ENCODE measurements at places on chromosomes 3 and 15.

GRCh38 chr15:65551183-65551582 lies 20.9 kb downstream of the HACD3 start:
- DNase-seq: no peak

DNA sequence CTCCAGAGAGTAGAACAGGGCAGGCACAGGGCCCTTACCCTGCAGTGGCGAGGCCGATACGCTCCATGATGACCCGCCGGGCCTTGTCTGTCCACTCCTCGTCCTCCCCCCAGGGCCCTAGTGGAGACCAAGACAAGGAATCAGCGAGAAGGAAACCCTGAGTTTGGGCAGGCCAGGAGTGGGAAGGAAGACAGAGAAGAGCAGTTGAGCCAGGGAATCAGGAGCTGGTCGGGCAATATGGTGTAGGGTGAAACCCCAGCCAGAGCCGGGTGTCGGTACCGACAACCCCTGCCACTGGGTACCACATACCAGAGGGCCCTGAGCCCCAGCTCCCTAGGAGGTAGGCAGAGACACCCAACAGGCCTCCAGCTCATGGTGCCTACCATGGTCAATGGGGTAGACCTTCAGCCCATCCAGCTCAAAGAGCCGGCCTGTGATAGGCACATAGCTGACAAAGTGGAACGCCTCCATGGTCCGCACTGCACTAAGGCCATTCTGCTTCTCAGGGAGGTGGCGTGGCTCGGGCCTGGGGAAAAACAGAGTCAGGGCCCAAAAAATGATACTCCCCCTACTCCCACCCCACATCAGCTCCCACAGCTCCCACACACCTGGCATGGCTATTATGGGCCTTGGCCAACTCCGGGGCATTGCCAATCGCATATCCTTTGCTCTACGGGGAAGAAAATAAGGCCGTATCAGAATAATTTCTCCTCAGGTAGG lies 38.0 kb downstream of the SEMA3G start:
- no peak for DNase-seq

DNA sequence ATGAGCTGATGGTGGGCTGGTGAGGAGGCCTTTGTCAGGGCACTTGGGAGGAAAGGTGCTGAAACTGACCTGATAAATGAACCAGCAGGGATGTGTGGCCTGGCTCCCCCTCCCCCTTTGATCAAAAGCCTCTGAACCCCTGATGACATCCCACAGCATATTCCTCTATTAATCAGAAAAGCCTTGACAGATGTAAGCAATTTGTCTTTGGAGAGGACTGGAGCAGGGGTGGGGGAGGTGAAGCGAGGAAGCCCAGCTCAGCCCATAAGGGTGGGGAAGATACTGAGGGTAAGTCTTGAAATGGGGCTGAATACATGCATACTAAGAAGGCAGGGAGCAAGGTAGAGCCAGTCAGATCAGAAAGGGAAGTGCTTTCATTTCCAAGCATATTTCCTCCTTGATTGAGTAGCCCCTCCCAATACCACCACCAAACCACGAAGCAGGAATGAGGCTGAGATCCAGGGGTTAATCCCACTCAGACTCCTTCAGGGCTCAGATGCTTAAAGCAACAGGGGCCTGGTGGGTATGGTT lies 34.7 kb upstream of the MRPS22 start:
- no peak for DNase-seq

DNA sequence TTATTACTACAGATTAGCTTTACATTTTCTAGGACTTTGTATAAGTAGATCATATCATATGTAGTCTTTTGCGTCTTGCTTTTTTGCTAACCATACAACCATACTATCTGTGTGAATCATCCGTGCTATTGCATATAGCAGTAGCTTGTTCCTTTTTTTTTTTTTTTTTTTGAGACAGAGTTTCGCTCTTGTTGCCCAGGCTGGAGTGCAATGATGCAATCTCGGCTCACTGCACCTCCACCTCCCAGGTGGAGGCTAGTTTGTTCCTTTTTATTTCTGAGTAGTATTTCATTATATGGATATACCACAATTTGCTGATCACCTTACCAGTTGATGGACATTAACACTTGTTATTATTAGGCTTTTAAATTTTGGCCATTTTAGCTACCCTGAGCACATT lies 54.5 kb upstream of the TBL1XR1 start:
- no peak for DNase-seq

DNA sequence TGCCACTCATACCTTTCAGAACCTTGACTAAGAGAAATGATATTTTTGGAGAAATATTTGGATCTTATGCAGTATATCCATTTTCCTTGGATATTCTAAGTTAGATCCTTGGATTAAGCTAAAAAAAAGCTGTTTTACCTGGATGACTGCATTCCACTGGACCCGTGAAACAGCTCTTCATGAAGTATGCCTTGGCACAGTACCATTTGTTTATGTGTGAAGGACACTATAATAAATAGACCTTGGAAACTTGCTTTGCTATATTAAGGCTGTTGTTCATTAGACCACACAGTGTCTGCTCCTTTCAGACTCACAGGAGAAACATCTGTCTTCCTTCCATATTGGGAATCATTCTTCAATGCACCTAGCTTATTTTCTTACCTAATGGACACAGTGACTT lies 651.0 kb upstream of the TGFBR2 start:
- DNase-seq: no peak

DNA sequence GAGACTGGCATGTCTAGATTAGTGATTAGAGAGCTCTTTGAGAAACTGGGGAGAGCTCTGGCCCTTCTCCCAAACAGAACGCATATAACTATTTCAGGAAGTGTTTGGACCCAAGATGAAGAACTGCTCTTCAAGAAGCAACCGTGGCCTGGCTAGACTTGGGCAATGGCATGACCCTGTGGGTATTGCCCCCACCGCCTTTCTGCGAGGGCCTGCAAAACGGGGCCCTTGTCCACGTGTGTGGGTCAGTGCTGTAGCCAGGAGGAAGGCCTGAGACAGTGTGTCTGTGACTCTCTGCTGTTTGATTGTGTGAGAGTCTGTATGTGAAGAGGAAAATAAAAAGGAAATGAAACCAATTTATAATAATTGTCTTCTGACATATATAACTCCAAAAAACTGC lies 42.5 kb downstream of the EEFSEC start:
- DNase-seq: no peak
